NK-92 treated with Interleukin-12 subunit alpha and Interleukin-12 subunit beta, amount 100 ng/mL, for 24 hours (cell line): ENCODE measurements at places on chromosomes 13 and 19.

DNA sequence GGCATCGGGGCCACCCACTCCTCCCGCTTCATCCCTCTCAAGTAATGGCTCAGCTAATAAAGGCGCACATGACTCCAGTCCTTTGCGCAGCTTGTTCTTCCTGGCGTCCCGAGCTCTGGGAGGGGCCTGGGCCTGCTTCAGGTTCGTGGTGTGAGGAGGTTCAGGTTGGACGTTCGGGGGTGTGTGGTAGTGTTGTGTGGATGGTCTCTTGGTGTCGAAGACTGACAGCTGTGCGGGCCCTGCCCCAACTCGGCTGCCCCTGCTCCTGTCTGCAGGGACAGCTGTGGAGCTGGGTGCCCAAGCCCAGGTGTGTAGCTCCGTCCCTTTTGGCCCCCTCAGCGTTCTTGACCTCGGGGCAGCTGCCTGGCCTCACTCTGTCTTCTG, 2.2 kb downstream of the RPS15 start:
- no peak for DNase-seq

DNA sequence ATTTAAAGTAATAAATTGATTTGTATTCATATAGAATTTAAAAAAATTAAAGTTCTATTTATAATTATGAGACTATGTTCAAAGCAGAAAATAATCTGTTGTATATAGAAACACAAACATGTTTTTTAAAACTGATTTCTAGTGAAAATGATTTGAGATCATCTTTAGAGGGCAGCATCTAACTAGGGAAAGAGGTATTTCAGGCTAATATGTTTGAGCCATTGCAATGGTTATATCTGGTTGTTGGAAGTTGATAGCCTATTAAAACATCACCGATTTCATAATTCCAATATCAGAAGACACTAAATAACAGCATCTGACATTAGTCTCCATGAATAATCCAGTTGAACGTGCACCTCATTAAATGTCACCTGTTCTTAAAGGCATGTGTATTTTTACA, 79.8 kb upstream of the SLITRK6 start:
- DNase-seq, result no peak

DNA sequence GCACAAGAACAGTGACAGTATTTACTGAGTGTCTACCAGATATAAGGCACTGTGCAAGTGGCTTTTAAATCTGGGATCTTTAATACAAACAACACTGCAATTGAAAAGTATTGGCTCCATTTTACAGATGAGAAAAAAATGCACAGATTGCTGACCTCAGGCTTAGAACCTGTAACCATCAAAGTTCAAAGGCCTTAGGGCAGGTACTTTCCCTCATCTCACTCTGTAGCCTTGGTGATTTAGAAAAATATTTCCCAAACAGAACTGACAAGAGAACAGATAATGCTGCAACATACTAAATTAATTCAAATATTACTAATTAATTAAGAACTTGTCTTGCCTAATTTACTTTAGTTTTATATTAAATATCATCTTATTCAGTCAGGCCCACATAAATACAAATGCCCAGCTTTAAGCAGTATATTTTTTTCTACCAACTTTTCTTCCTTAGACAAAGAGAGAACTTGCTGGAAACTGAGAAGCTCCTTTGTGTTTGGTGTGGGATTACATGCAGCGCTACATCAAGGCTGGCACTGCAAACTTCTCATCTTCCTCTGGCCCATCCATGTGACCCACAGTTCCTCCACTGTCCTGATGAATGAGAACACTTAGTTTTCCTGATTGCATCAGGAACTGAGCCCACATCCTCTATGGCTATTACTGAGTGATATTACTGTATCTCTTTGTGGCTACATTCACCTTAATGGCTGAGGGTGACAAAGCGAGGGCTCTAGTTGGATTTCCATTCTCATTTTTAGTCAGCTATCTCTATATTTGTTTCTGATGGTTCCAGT, 302.1 kb downstream of the ENOX1 start:
- no peak for DNase-seq

DNA sequence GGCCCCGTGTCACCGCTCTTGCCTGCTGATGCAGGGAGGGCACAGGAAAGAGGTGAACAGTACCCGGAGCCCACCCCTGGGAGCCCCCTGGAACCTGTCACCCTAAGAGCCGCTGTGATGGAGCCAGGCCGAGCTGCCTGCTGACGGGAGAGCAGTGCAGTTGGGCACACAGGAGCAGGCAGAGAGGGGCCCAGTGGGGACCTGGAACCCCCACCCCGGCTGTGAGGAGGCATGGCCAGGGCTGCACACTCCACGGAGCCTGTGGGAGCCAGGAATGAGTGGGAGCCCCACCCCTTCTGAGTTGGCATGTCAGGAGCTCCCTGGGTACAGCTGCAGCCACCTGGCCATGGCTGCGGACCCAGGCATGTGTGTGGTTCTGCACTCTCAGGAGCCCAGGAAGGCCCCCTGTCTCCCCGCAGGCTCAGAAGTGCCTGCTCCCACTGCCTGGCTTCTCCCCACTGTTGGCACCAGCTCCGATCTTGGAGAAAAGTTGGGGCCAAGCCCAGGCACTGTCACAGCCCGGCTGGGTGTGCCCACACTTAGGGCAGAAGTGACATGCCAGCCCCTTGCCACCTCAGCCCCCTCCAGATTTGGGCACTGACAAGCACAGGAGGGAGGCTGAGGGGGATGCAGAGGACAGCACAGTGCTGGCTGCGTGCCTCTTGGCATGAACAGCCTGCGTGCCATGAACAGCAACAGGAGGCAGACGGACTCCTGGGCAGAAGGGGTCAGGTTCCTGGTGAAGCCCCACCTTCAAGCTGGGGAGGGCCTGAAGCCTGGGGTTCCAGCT, 6.3 kb downstream of the CFAP97D2 start:
- DNase-seq, result no peak

DNA sequence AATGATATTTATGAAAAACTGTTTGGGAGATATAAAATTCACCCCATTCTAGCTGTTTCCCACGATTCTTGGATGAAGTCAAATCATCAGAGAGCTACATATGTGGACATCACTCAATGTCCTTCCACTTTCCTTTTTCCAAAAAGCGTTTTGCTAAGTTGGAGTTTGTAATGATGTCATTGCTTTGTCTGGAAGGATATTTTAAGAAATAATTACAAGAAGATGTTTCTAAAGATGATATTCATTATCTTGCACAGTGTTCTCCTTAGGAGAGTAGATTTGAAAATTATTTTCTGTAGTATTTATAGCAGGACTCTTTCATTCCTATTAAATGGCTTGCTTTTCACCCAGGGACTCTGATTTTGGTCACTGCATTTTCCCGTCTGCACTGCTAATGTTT, 851.2 kb downstream of the EFNB2 start:
- no peak for DNase-seq

GRCh38 chr19:7795555-7796161, 32.6 kb downstream of the CLEC4M start:
- DNase-seq, result no peak

DNA sequence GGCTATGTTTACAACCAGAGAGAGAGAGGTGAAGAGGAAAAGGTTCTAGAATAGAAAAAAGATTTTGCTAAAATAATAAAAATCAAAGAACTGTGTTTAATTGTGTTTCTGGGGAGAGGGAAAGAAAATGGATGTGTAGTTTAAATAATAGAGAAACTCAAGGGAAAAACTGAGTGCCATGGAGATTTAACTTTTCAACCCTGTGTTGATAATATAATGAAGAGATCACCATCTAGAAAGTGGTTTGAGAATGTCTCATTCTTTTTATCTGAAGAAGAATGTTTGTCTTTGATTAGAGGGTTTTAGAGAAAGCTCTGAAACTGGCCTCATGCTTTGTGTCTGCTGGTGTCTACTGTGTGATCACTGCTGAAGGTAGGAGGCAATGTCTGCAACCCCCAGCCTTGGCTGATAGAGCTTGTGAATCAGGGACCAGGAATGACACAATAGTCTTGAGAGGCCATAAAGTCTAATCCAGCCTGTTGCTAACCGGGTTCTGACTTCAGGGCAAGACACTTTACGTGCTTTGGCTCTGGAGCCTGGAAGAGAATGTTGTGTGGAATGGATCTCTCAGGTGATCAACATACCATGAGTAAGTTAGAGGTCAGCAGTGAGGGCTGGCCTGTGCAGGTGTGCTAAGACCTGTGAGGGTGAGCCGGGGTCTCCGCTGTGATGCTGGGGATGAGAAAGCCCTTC, 5.4 kb downstream of the COL4A2 start:
- DNase-seq, result no peak

GRCh38 chr19:2359992-2360685, at the start of gene TMPRSS9:
TMPRSS9 (plus strand) TSS chr19:2360265; CDS start chr19:2389786, 29,521 bp downstream.
- no peak for DNase-seq

DNA sequence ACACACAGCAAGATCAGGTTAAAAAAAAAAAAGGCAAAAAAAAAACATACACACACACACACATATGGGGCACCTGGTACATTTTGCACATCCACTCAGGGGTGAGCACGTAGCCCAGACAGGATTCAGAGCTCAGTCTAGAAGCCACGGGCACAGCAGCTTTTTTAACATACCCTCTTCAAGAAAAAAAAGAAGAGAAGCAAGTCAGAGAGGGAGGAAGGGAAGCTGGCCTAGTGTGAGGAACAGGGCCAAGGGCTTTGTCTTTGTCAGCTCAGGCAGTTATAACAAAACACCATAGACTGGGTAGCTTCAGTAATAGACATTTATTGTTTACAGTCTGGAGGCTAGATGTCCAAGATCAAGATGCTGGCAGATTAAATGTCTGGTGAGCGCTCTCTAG, 2.3 kb upstream of the TPM4 start:
- no peak for DNase-seq
